Fibroblast of skin of left quadriceps (primary cell): ENCODE measurements at places on chromosomes 3 and 15.
A peak's percentile ranks its signal among the peaks of the same experiment; 100 is the strongest.

DNA sequence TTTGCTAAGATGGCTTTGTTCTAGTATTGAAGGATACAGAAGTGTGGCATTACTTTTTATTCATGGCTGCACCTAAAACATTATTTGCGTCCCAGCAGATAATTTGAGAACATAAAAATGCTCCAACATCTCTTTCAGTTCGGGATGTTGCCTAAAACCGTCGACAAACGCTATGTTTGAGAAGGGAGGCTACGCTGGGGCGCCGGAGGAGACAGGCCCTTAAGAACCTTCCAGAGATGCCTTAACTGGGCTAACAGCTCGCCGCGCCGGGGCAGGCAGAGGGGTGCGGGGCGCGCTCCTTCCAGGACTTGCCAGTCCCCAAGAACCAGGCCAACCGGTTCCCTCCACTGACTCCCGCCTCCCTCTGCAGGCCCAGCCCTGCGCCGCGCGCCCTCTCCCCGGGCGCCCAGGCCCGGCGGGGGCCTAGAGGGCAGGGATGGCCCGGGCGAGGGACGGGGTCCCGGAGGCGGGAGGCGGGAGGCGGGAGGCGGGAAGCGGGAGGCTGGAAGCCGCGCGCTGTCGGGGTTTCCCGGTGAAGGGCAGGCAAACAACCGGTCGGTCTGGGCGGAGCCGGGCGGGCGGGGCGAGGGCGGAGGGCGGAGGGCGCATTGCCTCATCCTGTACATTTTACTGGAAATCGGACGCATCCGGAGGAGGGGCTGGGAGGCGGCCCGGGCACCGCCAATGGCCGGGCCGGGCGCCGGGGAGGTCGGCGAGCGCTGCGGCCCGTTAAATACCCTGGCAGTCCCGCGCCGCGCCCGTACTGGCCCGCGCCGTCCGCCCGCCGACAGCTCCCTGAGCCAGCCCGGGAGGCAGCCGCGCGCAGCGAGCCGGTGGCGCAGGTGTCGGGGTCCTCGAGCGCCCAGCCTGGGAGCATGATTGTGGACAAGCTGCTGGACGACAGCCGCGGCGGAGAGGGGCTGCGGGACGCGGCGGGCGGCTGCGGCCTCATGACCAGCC lies at the start of gene NFKBIZ:
Gene NFKBIZ (plus strand): TSS at position 761 of the 960 bp plus-strand sequence. CDS start 115 bp downstream, at position 876.
- peak; percentile 83 for DNase-seq

DNA sequence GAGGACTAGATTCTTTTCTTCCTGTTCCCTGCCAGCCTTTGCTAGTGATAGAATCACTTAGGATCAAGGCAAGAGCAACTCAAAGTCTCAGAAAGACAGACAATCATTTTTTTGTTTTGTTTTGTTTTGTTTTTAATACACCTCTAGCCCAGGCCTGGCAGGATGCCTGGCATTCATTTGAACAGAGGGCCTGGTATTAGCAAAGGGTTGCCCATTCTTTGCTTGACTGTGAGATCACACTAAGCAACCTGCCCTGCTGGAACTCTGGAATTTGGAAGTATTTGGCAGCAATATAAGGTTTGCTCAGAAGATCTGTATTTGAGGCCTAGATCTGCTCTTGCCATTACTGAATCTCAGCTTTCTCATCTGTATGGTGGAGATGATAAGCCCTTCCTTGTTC lies 21.8 kb upstream of the ATP13A5 start:
- no peak for DNase-seq

DNA sequence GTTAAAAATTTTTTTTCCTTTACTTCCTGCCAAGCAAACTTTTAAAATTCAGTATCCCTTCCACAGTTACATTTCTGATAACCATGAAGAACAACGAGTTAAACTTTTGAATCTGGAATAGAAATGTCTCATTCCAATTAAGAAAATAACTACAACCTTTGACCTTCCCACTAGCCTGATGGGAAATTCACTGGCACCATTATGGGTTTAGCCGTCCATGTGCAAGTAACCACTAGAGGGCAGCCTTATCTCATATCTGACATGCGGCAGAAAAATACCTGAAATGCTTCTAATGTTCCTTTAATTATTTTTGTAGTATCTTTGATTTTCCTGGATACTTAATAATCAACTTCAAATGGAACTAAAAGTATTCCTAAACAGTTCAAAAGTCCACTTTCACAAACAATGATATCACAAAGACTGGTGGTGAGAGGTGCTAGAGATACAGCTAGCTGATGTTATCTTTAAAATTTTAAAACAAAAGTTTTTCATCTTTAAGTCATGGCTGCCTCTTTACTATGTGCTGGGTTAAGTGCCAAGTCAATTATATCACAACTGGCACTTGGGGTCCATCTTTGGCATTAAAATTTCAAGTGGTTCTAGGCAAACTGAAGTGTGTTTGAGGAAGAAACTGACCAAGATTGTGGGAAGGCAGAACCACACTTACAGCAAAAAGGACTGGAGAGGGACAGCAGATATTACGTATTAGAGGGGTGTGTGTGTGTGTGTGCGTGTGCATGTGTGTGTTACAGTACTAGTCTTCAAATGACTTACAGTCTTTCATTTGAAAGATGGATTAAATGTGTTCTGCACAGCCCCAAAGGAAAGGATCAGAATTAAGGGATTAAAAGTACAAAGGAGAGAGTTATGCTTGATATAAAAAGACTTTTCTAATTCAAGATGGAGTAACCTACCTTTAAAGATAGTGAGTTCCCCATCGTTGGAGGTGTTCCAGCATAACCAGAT lies 107.1 kb upstream of the ICE2 start:
- peak; percentile 47 for DNase-seq

GRCh38 chr15:70112074-70112395 lies 14.3 kb upstream of the TLE3 start:
- DNase-seq: no peak

GRCh38 chr3:140469491-140469890 lies 208.4 kb upstream of the TRIM42 start:
- no peak for DNase-seq
